ENCODE measurements at places on chromosomes 2 and 18.

DNA sequence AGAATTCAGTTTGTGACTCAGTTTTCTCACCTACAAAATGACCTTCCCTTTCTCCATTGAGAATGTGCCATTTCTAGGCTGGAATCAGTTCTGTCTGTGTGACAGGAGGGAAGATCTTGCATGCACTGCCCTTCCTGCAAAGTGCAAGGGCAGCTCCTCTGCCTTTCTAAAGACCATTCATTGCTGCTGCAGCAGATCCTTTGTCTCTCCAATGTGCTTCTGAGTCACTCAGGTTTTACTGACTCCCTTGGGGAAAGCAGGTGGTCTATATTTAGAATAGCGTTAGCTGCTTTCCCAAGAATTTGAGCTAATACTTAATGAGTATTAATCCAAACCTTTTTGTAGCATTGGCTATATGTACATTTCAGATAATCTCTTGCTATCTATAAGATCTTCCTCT lies 62.5 kb downstream of the DAW1 start:
- DNase-seq = no peak

GRCh38 chr2:1405967-1406366 lies 7.3 kb upstream of the TPO start:
- no peak for DNase-seq

DNA sequence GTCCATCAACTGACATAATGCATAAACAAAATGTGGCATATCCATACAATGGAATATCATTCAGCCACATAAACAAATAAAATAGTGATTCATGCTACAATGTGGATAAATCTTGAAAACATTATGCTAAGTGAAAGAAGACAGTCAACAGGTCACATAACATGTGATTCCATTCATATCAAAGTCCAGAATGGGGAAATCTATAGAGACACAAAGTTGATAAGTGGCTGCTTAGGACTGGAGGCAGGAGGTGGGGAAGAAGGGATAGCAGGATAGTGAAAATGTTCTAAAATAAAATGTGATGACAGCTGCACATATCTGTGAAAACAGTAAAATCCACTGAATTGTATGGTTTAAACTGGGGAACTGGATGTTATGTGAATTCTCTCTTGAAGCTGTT lies 18.7 kb downstream of the CFAP53 start:
- DNase-seq = no peak

DNA sequence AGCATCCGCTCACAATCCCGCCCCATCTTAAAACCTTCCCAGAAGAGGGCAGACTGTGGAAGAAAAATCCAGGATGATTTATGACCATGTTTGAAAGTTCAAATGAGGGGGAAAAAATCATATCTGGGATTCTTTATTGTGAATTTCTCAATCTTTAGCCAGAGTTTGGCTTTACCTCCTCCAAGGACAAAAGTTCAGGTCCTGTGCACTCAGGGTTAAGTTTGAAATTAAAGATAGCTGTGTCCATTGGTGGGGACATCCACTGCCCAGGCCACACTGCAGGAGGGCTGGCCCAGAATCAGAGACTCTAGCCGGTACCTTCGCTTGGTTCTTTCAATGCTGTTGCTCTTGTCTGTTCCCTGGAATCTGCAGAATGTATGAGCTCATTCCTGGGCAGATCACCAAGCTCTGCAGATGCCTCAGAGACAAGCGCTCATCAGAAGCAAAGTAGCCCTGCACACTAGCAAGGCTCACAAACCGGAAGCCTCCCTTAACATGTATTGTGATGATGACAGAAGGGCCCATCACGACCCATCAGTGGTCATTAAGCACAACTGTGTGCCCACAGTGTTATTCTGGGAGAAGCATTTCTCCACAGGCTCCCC lies 375.3 kb upstream of the KLHL29 start:
- no peak for DNase-seq

All from T-helper 9 cell (primary cell).